ENCODE measurements at places on chromosomes 6 and 20. TPM values are rescaled to one million over a fixed set of nuclear protein-coding genes. Genes with fewer than 3 reads are reported as not detected.

Gene MLN
- polyA plus RNA-seq = 0.55 TPM

Gene TPBG
- polyA plus RNA-seq = 12.0 TPM

Gene XKR7
- 0.02 TPM for polyA plus RNA-seq

Gene COL9A3
- polyA plus RNA-seq = 6.4 TPM

Gene HLA-DPA1
- polyA plus RNA-seq = 1.2 TPM

Gene HLA-DMB
- polyA plus RNA-seq = not detected

Gene CASS4
- polyA plus RNA-seq = not detected

Gene SLC22A2
- not detected for polyA plus RNA-seq

Gene GSTA1
- polyA plus RNA-seq = 0.67 TPM

Gene EMILIN3
- polyA plus RNA-seq = 0.45 TPM

Gene PTP4A1
- 65.8 TPM for polyA plus RNA-seq

Gene DPPA5
- not detected for polyA plus RNA-seq

Gene SLC26A8
- polyA plus RNA-seq = not detected

Gene C6orf118
- polyA plus RNA-seq = not detected

Gene ECT2L
- polyA plus RNA-seq = not detected

Gene GSTA2
- polyA plus RNA-seq = 0.24 TPM

Gene HLA-B
- polyA plus RNA-seq = 27.2 TPM

Gene COL21A1
- 0.83 TPM for polyA plus RNA-seq

Gene HLA-DQB1
- polyA plus RNA-seq = 0.54 TPM

Gene LINC00237
- polyA plus RNA-seq = not detected

Gene TMEM244
- not detected for polyA plus RNA-seq

Gene CHRNA4
- polyA plus RNA-seq = not detected

Gene ATP6V1G2
- polyA plus RNA-seq = 32.7 TPM

Gene AK9
- 8.3 TPM for polyA plus RNA-seq

Gene FUT9
- not detected for polyA plus RNA-seq

Data from cardiac muscle cell (in vitro differentiated cells and primary cell).